Right lobe of liver (tissue), 6 donors: ENCODE measurements at places on chromosomes 5 and 9. TPM values are rescaled to one million over a fixed set of nuclear protein-coding genes. Genes with fewer than 3 reads are reported as not detected.

GRCh38 chr5:3511934-3512333 is 83.7 kb upstream of the IRX1 start:
- DNase-seq = no peak

DNA sequence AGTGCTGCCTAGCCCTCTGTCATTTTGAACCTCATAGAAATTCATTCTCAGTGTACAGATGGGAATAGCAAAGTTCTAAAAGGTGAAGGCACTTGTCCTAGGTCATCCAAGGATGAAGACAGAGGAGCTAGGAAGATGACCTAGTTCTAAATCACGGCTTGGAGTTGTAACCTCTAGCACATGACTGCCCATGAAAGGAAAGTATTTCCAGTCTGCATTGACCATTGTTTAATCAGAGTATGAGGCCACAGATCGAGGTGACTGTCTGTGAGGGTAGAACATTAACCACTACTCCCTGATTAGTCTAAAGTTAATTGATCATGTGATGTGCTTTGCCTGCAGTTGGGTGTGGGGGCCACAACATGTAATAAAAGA is 674 bp upstream of the TNFSF15 start:
- no peak for DNase-seq

DNA sequence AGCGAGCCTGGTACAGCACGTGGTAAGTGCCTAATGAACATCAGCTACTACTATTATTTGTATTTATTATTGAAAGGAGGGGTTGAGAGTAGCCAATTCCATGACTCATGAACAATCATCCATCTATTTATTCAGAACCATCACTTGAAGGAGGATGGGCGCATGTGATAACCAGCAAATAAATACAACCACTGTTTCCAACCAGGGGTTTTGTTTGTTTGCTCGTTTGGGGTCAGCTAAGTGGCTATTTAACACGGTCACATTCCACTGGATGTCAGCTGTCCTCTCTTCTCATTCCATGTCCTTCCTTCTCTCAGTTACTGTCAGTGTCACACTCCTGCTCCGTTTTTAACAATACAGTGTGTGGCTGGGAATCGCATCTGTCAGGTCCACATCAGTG is 8.6 kb downstream of the RAPGEF1 start:
- DNase-seq = no peak

DNA sequence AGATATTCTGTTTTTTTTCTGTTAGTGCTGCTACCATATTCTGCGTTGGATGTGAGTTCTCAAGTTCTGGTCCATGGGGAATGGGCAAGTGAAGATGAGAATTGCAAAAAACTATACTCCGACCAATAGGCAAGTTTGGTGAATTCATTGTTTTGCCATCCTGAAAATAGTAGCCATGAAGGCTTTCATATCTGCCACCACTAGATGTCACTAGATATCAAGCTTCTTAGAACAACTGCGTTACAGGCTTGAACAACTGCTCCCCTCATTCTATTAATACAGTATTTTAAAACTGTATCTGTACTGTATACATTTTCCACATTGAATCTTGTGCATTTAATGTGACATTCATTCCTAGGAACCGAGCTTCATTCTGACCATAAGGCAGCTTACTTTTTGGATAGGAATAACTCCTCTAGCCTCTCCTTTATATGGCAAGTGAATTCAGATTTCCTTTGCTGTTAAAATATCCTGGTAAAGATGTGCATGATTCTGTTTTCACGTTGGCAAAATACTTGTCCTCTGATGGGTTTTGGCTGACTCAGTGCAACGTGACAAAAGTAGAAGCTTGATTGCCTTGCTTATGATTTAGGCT is 163.6 kb downstream of the SREK1 start:
- DNase-seq = no peak

DNA sequence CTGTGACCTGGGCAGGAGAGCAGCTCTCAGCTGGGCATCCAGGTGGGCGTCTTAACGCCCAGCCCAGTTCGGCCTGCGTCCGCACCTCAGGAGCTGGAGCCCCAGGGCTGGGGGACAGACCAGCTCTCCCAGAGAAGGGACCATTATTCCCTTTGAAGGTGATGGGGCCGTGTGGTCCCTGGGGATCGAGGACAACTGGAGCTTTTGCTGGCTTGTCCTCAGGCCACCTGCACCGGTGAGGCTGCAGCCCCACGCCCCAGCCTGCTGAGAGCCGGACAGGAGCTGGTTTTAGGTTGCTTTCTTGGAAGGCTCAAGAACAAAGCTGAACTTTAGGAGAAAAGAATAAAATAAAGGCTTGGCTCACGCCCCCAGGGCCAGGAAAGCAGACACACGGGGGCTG is 40.9 kb downstream of the NACC2 start:
- DNase-seq = peak; percentile 39

- no peak for DNase-seq
These were observed 161.3 kb upstream of the DAPK1 start for GRCh38 chr9:87336407-87336806.

GRCh38 chr5:7868773-7869473 is at the start of the genes FASTKD3 and MTRR:
Gene FASTKD3, minus strand, starts transcription at chr5:7869031. Its CDS starts 948 bp downstream, at chr5:7868083.
Gene MTRR, plus strand, starts transcription at chr5:7869148. Its CDS starts 1,647 bp downstream, at chr5:7870795.
- peak; percentile 96 for DNase-seq

- DNase-seq = no peak
These were observed 212.2 kb upstream of the SLC24A2 start for GRCh38 chr9:20001058-20001457.

Gene NKD2
- total RNA-seq = 0.93 TPM

Gene INSYN2B
- total RNA-seq = not detected

Gene SCGB3A1
- total RNA-seq = 0.57 TPM

- DNase-seq = no peak
These were observed 254 bp downstream of the STRBP start for GRCh38 chr9:123268199-123268464.

DNA sequence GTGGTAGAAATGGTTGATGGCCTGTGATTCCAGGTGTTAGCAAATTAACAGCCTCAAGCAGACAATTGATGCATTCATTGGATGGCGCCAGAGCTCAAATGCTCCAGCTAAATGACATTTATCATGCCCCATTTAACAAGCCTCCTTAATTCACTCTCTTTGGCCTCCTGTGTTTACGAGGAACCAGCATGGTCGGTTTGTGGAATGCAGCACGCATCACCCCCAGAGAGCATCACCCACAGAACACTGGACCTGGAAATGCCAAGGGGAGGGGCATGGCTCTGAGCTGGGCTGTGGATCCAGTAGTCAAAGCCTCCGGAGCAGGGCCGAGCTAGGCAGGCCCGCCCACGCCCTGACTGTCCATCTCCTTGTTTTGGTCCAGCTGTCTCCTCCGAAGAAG is 434.0 kb downstream of the GADD45G start:
- no peak for DNase-seq

- no peak for DNase-seq
These were observed 588.7 kb upstream of the CDH6 start for GRCh38 chr5:30604648-30605262.

DNA sequence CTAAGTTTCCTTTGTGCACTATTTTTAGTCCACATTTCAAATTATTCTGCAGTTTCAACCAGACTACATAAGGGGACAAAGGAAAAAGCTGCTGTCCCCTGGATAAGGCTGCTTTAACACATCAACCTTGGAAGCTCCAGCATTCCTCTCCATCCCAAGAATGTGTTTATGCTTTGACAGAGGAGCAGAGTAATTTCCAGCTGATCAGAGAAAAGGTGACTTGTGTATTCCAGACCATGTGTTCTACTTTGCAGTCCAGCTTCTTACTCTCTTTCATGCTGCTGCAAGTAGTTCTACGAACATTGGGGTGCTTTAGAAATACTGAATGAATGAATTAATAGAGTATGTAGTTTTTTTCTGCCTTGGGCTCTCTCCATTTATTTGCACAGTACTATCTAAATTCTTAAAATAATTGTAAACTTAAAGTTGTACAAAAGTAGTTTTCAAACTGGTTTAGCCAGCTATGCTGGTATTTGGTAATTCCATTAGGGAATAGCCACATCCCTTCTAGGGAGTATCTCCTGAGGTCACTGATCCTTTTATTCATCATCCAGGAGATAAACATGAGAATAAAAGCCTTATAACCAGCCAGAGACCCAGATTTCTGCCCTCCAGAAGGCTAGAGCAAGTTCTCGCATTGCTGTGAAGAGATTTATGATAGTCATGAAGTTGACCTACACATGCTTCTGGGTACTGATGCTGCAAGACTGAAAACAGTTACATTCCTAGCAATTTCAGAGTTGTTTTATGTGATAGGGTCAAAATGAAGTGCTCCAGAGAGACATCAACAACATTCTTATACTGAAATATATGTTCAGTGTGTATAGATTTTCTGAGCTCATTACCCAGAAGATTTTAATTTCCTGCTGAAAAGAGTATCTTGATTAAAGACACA is 215.2 kb downstream of the COMMD10 start:
- no peak for DNase-seq

- DNase-seq = no peak
These were observed 281.9 kb upstream of the PUM3 start for GRCh38 chr9:3125602-3126405.

GRCh38 chr9:70613024-70613768 is 198.7 kb upstream of the KLF9 start:
- DNase-seq = no peak

Gene SLC22A4
- 0.37 TPM for total RNA-seq

GRCh38 chr9:78023003-78023741 is 8.4 kb downstream of the GNAQ start:
- no peak for DNase-seq

GRCh38 chr9:98333703-98334582 is 78.5 kb upstream of the TBC1D2 start:
- DNase-seq = no peak

Gene MEGF10
- total RNA-seq = 0.81 TPM

GRCh38 chr5:40831346-40832210 is 3.4 kb downstream of the RPL37 start:
- DNase-seq = no peak

Gene RAD17
- 9.8 TPM for total RNA-seq

- DNase-seq = no peak
These were observed 41.6 kb downstream of the USP20 start for GRCh38 chr9:129876815-129877214.

- no peak for DNase-seq
These were observed 101.0 kb upstream of the PIK3R1 start for GRCh38 chr5:68114378-68115040.

Gene PLEKHG4B
- 0.18 TPM for total RNA-seq

DNA sequence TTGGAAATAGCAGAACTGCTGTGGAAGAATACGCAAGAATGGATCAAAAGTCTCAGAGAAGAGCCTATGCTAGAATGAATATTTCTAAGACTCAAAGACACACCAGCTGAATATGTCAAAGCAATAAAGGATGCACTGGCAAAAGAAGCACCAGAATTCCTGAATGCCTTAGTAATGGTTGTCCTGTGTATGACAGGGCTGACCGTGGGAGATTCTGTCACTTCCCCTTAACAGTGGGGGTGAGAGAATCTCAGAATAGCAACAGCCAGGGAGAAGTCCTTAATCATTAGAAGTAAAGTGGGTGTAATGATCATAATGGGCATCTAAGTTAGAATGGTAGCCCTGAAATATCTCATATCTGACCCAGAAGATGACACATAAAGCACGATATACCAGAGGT is 14.6 kb upstream of the PRR16 start:
- DNase-seq = no peak

DNA sequence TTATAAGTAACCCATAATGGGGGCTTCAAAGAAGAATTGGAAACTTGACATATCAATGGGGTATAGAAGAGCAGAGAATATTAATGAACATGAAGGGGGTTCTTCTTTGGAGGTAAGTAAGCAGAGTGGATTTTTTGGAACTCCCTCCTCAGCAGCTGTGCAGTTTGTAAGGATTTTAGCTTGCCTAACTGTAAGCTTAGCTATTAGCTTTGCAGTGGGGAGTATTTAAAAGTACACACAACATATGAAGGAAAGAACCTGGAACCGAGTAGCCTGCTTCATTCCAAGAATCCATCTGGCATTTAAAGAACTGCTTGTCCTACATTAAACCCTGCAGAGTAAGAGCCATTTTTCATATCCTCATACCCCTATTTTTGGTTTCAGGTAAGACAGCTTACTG is 2.2 kb upstream of the PBX3 start:
- no peak for DNase-seq

DNA sequence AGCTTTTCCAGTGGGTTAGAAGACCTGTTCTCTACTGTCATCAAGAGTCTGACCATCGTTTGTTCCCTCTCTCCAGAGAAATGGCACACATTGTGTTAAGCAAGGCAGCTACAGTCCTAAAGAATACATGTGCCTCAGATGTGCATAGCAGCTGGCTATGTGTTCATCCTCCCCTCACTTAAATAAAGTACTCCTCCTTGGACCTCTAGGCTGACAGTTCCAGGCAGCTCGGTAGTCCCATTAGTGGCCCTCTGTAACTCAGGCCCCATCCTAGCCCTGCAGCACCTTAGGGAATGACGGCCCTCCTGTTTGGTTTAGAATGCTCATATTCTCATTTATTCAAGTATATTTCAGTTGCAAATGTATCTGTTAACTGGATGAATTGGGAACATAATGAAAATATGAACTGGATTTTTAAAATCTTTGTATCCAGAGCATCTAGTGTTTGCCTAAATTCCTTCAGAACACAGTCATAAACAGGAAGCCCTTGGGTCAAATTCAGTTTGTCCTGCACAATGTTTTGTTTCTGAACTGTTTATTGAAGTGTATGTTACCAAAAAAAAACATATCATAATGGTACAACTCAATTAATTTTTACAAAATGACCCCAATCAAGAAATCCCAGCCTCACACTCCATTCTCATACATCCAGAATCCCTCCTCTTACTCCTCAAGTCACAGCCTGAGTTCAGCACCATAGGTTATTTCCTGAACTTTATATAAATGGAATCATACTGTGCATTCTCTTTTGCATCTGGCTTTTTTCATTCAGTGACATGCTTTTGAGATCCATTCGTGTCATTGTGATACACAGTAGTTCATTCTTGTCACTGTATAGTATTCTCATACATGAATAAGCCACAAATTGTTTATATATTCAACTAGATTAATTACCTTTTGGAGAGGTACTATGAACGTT is 1.6 kb upstream of the ASPN start:
- no peak for DNase-seq

GRCh38 chr5:72468606-72469005 is 38.6 kb downstream of the ZNF366 start:
- no peak for DNase-seq

Gene NPR3
- 3.2 TPM for total RNA-seq

DNA sequence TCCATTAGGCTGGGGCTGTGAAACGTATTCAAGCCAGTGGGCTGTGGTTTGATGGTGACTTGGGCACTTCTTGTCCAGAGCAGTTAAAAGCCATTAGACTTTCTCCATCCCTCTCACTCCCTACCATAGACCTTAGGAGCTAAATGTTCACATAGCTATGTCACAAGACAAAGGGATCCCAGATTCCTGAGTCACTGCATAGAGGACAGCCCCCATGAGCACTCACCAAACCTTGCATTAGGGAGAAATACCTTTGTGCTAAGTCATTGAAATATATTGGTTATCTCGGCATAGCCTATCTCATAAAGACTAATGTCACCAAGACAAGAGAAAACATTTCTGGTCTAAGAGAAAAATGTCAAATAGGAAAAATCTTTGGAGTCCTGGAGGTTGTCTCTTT is 104.3 kb downstream of the TRPM6 start:
- no peak for DNase-seq

Gene MCTP1
- total RNA-seq = 2.8 TPM

DNA sequence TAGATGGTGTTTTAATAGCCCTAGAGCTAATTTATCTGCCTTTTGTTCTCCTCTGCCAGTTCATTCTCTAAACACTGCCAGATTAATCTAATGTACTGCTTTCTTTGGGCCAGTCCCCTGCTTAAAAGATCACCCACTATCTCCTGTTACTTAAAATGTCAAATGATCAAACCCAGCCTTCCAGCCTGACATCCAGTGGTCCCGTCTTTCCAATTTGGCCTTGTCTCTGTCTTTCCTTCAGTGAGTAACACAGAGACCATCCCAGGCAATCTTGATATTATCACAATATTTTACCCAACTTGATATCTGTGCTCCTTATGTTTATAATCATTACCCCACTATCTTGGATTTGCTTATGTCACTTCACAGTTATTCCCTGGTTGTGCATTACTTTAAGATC is 12.0 kb downstream of the PRR16 start:
- no peak for DNase-seq
